ENCODE measurements at places on chromosomes 2 and 18. TPM values are rescaled to one million over a fixed set of nuclear protein-coding genes. Genes with fewer than 3 reads are reported as not detected.
A peak's percentile ranks its signal among the peaks of the same experiment; 100 is the strongest.

- peak; percentile 70 for DNase-seq
Observed at GRCh38 chr2:69642709-69643601, 584 bp downstream of the AAK1 start.

DNA sequence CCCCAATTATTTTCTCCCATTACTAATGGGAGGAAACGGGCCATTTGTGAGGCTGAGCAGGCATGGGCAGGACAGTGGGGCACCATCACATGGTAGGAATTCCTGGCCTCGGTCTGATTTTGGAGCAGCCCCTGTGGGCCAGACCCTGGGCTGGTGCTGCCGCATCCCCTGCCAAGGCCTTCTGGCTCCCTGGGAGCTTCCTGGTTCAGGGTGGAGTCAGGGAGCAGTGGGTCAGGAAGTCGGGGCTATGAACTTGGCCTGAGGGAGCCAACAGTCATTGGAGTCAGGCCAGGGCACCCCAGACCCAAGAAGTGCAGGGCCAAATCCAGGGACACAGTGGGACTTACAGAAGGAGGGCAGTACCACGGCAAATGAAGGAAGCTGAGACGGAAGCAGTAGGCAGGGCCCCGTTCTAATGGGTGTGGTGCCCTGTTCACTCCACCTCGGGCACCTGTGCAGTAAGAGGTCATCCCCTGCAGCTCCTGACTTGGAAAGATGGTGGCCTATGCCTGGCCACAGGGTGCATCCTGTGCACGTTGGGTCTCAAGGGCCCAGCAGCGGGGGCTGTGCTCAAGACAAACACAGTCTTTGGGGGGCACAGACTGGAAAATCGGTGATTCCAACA, 328.1 kb downstream of the SMAD2 start:
- no peak for DNase-seq

GRCh38 chr2:240789501-240790369, 30.3 kb downstream of the KIF1A start:
- no peak for DNase-seq

DNA sequence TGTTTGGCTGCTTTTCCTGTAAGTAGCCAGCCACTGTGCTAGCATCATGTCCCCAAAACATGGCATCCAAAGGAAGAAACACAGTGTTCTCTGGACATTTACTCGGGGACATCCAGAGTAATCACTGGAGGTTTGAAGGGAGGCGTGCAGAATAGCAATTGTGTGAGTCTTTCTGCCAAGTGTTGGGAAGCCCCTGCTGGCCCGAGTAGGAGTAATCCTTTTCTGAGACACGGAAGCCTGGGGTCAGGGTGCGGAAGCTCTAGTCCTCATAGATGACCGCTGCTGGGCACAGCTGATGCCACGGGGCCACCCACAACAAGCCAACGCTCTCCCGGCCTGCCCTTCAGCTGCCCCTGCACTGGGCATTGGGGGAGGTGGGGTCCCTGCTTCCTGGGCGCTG, 24.8 kb upstream of the HDAC4 start:
- DNase-seq: peak; percentile 58

DNA sequence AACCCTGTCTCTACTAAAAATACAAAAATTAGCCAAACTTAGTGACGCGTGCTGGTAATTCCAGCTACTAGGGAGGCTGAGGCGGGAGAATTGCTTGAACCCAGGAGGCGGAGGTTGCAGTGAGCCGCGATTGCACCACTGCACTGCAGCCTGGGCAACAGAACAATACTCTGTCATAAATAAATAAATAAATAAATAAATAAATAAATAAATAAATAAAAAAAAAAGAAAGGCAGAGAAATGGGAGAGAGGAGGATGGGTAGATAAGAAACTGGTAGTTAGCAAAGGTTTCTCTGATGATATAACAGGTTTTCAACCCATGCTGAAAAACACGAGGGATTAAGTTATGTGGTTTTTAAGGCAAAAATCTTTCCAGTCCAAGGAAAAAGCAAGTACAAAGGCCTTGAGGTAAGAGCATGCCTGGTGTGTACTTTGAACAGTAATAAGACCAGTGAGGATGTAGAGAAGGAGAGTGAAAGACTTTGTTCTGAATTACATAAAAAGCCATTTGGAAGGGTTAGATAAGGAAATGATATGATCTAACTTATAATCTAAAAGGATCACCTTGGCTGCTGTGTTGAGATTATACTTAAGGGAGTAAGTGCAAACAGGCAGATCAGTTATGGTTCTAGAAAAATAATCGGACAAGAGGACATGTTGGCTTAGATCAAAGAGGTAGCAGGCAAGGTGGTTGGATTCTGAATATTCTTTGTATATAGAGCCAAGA, 159.3 kb downstream of the PTH2R start:
- DNase-seq: no peak

DNA sequence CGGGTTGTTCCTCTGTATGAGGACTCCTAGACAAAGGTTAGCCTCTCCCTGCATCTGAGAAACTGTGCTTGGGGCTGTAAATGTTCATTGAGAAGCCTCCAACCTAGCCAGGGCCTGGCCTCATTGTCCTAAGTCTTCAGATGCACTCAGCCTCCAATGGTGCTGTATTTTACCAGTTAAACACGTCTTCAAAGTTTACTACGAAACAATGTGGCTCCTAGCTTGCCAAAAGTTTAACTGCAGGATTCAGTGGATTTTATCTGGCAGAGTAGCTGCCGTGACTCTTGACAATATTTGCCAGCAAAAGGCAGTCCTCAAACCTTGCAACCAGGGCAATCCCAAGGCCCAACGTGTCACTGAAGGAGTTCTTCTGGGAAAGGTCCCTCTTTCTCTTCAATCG, 1.1 kb downstream of the PID1 start:
- DNase-seq: no peak

DNA sequence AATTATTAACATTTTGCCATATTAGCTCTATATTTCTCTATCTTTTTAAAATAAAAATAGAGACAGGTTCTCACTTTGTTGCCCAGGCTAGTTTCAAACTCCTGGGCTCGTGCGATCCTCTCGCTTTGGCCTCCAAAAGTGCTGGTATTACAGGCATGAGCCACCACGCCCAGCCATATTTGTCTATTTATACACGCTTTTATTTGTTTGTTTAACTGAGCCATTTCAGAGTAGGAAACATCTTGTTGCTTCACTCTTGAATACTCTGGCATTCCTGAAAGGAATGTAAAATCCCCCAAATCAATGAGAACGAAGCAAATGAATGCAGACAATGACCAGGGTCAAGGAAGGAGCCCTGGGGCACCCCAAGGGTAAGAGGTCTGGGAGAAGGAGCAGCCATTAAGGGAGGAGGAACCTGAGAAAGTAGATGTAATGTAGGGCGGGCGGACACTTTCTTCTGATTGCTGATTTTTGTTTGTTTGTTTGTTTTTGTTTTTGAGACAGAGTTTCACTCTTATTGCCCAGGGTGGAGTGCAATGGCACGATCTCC, 31.7 kb upstream of the RAB1A start:
- DNase-seq: no peak

DNA sequence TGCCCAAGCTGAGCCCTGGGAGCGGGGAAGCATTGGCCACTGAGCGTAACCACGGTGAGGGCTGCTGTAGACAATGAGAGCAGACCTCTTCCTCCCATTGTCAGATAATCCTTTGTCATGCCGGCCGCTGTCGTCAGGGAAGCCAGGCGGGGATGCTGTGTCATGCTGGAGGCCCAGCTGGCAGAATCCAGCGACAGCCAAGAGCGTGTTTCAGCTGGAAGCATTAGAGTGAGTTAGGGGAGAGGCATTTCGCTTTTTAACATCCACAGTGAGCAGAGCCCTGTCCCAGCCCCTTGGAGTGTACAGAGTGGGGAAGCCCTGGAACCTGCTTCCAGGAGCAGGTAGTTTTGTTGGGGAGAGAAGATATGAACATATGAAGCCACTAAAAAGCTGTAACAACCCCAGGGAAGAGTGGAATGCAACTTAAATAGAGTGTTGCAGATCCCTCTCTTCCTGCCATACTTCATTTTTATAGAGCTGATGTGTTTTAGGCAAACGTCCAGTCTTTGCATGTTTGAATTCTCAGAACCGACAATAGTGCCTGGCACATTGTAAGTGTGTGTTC, 7.0 kb downstream of the CTIF start:
- peak; percentile 76 for DNase-seq

- DNase-seq: peak; percentile 6
Observed at GRCh38 chr2:159557437-159558034, 58.8 kb downstream of the BAZ2B start.

GRCh38 chr18:25921677-25922421, 168.6 kb downstream of the SS18 start:
- DNase-seq: peak; percentile 52

DNA sequence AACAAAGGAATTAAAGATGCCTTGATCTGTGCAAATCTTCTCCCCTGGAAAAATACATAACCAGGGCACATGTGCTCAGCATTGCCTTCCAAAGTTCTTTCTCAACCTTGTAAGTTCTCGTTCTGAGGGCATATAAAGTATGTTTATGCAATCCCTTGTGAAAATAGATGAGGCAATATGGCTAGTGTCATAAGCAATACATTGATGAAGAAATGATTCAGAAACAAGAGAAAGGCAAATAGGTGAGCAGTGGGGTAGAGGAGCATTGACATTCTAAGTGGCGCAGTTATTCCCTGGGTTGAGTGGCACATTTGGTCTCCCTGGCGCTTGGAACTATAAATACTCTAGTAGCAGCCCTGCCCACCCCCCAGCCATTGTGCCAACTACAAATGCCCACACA, 57.4 kb upstream of the PGAP1 start:
- no peak for DNase-seq

DNA sequence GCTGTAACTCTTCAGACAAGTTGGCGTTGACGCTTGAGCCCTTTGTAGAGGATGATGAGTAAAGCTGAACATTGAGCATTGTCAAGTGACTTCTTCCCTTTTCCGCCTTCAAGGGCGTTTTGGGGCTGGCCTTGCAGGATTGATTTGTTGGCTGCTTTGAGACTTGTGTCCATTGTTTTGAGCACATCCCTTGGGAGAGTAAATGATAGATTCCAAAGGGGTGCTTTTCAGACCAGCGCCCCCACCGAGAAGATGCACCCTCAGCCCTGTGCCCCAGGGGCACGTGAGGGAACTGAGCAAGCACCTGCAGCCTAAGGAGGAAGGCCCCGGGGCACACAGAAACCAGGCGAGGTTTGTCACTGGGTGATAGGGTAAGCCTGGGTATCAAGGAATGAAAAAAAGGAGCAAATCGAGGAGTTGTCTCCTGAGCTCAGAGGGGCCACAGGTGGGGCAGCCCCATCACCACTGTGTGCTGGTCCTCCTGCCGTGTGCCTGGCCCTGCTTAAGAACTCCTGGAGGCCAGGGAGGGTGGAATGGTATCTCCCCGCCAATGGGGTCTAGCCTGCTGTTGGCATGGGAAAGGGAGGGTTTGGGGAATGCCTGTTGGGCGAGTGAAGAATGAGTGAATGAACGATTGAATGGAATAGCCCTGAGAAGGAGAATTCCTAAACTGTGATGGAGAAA, 64.0 kb downstream of the RAB31 start:
- DNase-seq: no peak

DNA sequence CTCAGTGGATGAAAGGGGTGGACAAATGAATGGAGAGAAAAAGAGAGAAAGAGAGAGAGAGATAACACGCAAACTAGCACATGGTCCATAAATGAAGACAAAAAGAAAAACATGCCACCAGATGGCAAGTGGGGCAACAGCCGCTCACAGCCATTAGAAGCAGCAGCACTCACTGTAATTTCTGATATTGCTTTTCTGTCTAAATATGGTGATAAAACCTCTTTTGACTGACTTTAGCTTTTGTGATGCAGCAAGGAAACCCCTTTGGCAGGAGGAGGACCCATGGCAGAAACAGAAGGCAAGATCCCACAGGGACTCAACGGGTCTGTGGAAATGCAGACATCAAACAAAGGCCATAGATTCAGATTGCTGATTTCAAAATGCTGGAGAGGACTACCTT, 88.0 kb upstream of the CDH20 start:
- DNase-seq: no peak

DNA sequence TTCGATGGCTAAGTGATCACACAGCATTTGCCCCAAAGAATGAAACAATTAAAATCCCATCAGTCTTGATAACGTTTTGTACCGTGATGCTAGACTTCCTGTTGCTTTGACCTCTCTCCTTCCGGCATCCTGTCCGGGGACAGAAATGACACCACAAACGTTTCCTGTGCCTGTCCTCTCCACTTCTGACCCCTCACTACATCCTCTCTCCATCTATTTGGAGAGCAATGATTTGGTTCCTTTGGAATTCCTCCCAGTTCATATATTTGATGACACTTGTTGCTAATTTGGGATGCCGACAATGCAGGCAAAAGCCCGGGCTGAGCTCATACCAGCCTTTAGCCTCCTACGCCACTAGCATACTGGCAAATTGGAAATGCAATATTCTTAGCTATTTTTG, 151.2 kb upstream of the CCDC68 start:
- DNase-seq: no peak

DNA sequence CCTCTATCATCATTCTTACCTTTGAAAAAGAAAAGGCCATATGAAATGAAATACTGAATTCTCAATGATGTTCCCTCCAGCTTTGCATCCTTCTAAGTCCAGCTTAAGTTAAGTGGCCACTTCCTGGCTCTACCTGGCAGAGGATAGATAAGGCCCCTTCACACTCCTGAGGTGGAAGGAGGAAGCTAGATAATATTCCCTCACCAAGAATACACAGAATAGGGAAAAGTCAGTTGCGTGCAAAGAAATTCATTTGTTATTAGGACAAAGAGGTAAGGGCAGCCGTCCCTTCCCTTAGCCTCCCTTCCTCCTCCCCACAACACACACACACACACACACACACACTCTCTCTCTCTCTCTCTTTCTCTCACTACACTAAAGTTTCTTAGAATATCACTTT, 37.5 kb downstream of the OLA1 start:
- no peak for DNase-seq

- DNase-seq: no peak
Observed at GRCh38 chr2:12605936-12606335, 110.8 kb upstream of the TRIB2 start.

DNA sequence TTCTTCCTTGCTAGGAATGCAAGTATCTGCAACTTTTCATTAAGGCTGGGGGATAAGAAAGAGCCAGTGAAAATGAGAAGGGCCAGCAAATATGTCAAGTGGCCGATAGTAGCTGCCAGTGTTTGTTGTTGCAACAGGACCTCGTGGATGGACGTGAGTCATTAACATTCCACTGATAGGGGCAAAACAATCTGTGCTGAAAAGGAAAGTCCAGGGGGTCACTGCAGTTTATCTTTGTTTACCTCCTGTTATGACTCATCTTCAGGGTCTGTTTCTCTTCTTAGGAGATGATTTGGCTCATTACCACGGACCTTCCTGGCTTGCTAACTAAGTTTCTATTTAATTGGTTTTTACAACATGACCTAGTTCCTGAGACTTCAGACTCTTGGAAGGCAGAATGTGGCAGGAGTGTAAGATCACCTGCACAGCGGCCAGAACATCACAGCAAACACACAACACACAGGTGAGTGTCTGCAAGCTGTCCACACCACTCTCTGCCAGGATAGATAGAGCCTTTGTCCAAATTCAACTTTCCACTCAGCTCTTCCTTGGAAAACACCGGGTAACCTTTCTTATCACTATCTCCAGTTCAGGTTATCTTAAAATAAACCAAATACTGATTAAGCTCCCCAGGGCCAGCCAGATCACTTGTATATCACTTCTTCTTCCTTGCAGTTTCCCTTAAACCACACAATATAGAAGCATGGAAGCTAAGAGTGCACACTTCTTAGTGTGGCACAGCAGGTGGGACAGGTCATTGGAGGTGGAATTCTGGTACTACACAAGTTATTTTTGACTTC, 157.5 kb upstream of the LMAN1 start:
- peak; percentile 27 for DNase-seq

Gene SIX2
- total RNA-seq: 0.07 TPM

Gene CNDP1
- total RNA-seq: not detected

Gene BUB1
- 169 TPM for total RNA-seq

Gene EMILIN1
- total RNA-seq: 5.1 TPM

Gene TEX44
- total RNA-seq: not detected

Gene IL36A
- total RNA-seq: not detected

Gene CD207
- total RNA-seq: not detected
